Activated CD8-positive, alpha-beta T cell treated with anti-CD3 and anti-CD28 coated beads for 36 hours (primary cell): ENCODE measurements at places on chromosomes 2 and 18. TPM values are rescaled to one million over a fixed set of nuclear protein-coding genes. Genes with fewer than 3 reads are reported as not detected.

KCNG3 gene
- total RNA-seq, result 2.1 TPM

TLX2 gene
- not detected for total RNA-seq

FSIP2 gene
- 0.14 TPM for total RNA-seq

HNMT gene
- not detected for total RNA-seq

FHOD3 gene
- not detected for total RNA-seq

- no peak overlapping the region for H3K4me3 ChIP-seq
- H3K27me3 ChIP-seq, result peaks cover 6% of the 10 kb centered on the region
- no peaks in the 10 kb centered on the region for H3K4me1 ChIP-seq
- no peaks in the 10 kb centered on the region for H3K36me3 ChIP-seq
- no peak overlapping the region for H3K27ac ChIP-seq
These were observed 8.0 kb upstream of the CYB5A start for GRCh38 chr18:74299746-74300145.

GRCh38 chr18:23929362-23929930 lies 85.1 kb upstream of the TTC39C start:
- no peaks in the 10 kb centered on the region for H3K27me3 ChIP-seq
- peaks cover 18% of the 10 kb centered on the region for H3K4me1 ChIP-seq
- no peaks in the 10 kb centered on the region for H3K36me3 ChIP-seq

DNA sequence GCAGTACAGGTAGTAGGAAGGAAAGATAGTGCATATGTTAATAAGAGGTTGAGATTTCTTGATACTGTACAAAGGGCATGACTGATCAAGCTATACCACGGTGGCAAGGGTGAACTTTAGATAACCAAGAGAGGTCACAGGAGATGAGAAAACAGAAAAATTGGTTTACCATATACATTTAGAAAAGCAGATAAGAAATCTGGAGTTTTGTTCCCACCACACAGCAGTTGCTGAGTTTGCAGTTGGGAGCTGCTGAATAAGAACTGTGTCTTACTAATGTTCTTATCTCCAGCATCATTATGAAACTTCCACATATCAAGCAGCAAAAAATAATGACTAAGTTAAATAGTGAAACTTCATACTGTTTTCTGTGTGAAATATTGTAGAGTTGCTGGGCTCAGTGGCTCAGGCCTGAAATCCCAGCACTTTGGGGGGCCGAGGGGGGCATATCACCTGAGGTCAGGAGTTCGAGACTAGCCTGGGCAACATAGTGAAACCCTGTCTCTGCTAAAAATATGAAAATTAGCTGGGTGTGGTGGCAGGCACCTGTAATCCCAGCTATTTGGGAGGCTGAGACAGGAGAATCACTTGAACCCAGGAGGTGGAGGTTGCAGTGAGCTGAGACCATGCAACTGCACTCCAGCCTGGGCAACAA lies 12.0 kb upstream of the IMPACT start:
- H3K27ac ChIP-seq, result no peak overlapping the region
- peaks cover 23% of the 10 kb centered on the region for H3K27me3 ChIP-seq
- H3K4me1 ChIP-seq, result peaks cover 7% of the 10 kb centered on the region
- DNase-seq, result peak; percentile 34
- peaks cover 2% of the 10 kb centered on the region for H3K36me3 ChIP-seq

DNA sequence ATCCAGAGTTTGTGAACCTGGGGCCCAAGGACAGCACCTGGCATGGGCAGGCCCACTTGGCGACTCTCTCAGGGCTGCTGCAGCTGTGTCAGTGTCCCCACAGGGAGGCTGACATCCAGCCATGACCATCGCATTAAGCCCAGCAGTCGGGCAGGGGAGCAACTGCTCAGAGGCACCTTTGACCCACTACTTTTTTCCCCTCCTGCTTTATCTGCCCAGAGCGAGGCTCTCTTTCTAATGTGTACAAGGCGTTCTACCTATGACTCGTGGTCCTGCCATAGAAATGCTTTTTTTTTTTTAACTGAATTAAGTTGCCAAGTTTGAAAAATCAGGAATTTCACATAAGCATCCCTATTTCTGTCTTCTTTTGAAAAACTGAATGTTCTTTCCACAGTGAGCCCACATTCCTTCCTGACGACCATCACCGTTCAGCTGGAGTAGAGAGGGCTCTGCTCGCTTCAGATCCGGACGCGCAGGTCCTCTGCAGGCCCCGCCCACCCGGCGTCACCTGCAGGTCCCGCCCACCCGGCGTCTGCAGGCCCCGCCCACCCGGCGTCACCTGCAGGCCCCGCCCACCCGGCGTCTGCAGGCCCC lies 403 bp upstream of the CLUL1 start:
- H3K4me3 ChIP-seq, result peak overlapping the region; percentile 35
- DNase-seq, result peak; percentile 3

DNA sequence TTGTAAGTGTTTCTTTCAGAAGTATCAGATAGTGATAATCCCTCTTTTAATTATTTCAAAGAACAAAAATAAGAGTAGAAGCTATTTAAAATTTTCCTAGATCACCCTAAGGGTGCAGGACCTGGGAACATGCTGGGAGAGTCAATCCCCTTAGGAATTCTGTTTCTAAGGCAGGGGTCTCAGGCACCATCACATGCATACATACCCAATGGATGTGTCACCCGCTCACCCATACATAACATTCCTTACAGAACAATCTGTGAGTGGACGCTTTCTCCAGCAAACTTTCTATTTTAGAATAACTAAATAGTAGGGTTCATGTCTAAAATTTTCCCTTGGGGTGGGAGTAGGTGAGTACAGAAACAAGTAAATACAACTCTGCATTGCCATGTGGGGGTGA lies 8.4 kb downstream of the DSEL start:
- H3K27me3 ChIP-seq, result peaks cover 1% of the 10 kb centered on the region
- DNase-seq, result no peak
- no peak overlapping the region for H3K4me3 ChIP-seq
- no peaks in the 10 kb centered on the region for H3K4me1 ChIP-seq
- no peak overlapping the region for H3K27ac ChIP-seq
- H3K36me3 ChIP-seq, result no peaks in the 10 kb centered on the region

GRCh38 chr18:23131693-23132319 lies 3.5 kb upstream of the CABLES1 start:
- H3K4me3 ChIP-seq, result no peak overlapping the region
- H3K36me3 ChIP-seq, result no peaks in the 10 kb centered on the region
- H3K27ac ChIP-seq, result no peak overlapping the region

GRCh38 chr2:38982498-38982897 lies 92.8 kb downstream of the ARHGEF33 start:
- no peak overlapping the region for H3K27ac ChIP-seq
- H3K36me3 ChIP-seq, result peaks cover 14% of the 10 kb centered on the region
- no peaks in the 10 kb centered on the region for H3K4me1 ChIP-seq
- no peak for DNase-seq
- H3K4me3 ChIP-seq, result no peak overlapping the region
